ENCODE measurements at places on chromosomes 3 and 15.

DNA sequence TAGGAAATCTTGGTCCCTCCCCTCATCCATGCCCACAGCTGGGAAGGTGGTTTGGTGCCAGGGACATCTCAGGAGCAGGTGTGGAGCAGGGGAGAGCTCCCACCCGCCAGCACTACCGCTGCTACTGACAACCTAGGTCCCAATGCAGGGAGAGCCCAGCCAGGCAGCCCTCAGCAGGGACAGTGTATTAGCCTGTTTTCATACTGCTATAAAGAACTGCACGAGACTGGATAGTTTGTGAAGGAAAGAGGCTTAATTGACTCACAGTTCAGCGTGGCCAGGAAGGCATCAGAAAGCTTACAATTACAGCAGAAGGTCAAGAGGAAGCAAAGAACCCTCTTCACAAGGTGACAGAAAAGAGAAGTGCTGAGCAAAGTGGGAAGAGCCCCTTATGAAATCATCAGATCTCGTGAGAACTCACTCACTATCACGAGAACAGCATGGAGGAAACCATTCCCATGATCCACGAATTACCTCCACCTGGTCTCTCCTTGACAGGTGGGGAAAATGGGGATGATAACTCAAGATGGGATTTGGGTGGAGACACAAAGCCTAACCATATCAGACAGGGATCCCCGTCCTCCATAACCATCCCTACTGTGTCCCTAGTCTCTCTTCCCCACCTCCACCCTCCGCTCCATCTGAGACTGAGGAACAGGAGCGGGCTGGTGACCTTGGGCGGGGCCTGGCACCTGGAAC lies 218.6 kb downstream of the TBC1D2B start:
- no peak for DNase-seq

DNA sequence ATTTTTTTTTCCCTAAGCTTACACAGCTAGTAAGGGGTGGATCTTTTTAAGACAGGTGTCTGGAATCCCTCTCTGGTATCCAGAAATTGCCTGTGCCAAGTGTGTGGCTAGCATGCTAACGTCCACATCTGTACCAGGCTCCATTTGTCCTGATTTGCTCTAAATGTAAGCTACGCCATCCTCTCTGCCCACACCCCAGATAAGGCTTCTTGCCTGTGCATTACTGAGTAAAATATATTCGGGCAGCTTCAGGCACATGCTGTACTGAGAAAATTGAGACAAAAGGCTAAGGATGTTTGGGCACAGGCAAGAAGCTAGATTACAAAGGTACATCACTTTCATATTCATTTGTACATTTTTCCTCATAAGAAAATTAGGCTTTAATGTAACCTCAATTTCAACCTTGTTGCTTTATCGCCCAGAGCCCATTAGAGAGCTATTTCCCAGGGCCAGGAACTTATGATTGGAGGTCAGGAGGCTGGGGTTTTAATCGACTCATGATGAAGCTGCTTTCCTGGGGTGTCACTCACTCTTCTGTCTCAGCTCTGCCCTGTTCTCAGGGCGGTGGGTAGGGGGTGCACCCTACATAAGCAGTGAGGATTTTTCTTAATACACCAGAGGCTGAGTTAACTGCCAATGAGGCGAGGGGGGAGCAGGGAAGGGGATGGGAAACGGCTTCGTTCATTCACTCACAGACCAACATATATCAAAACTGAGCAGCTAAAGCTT lies 106.3 kb downstream of the RORA start:
- no peak for DNase-seq

GRCh38 chr3:191141728-191142127 lies 57.3 kb upstream of the OSTN start:
- no peak for DNase-seq

GRCh38 chr3:46566040-46566641 lies at the start of gene LRRC2:
Gene LRRC2 (minus strand): TSS chr3:46566302. CDS start chr3:46551591, 14,711 bp downstream.
- no peak for DNase-seq

GRCh38 chr3:42525736-42526345 lies 23.4 kb downstream of the VIPR1 start:
- DNase-seq, result no peak

GRCh38 chr3:138460536-138461205 lies 26.3 kb downstream of the ESYT3 start:
- DNase-seq, result no peak

- DNase-seq, result no peak
Measured at GRCh38 chr3:31274326-31275024, 258.2 kb upstream of the STT3B start.

DNA sequence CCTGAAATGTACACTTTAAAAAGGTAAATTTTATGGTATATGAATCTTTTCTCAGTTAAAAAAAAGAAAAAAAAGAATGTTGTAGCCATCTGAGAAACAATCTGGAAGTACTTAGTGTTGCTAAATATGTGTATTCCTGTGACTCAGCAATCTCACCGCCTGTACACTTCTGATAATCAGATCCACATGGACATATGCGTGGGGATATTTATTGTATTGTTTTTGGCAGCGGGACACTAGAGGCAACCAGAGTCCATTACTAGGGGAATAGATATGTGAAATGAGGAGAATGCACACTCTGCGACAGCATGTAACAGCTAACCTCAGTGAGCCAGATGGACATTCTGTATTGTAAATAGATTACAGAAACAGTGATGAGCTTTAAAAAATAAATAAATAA lies 65.4 kb downstream of the AQP9 start:
- no peak for DNase-seq

DNA sequence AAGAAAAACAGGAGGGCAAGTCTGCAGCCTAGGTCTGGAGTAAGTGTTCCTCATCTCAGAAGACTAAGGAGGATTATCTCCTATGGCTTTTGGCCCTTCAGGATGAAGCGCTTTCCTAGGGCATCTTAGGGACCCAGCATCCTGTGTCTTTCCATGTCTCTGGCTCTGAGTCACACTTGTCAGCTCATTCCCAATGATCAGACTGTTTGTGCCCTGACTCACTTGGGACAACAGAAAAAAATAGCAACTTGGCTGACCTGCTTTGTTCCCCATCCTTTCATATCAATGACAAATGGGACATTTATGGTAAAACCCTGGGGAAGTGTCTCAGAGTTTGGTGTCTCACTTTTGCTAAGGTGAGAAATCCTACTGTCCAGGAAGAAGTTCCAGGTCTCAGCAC lies 76.2 kb upstream of the OXTR start:
- DNase-seq, result no peak

DNA sequence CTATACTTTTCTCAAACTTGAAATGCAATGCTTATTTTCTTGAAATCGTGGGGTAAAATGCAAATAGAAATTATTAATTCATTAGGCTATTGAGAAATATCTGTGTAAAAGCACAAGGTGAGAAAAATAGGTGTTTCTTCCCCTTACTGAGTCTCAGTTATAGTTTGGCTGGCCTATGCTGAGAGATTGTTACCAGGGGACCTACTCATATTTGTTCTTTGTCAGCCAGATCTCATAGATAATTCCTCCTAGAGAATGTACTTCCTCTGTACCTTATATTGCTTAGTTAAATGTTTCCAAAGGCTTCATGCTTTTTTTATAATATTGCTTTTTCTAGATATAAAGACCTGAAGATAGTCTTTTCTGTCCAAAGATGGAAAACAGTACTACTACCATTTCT lies 60.0 kb upstream of the TRPC1 start:
- DNase-seq, result no peak

GRCh38 chr3:8413337-8413926 lies 88.2 kb upstream of the LMCD1 start:
- no peak for DNase-seq

GRCh38 chr3:128069271-128069670 lies 17.0 kb downstream of the SEC61A1 start:
- no peak for DNase-seq

DNA sequence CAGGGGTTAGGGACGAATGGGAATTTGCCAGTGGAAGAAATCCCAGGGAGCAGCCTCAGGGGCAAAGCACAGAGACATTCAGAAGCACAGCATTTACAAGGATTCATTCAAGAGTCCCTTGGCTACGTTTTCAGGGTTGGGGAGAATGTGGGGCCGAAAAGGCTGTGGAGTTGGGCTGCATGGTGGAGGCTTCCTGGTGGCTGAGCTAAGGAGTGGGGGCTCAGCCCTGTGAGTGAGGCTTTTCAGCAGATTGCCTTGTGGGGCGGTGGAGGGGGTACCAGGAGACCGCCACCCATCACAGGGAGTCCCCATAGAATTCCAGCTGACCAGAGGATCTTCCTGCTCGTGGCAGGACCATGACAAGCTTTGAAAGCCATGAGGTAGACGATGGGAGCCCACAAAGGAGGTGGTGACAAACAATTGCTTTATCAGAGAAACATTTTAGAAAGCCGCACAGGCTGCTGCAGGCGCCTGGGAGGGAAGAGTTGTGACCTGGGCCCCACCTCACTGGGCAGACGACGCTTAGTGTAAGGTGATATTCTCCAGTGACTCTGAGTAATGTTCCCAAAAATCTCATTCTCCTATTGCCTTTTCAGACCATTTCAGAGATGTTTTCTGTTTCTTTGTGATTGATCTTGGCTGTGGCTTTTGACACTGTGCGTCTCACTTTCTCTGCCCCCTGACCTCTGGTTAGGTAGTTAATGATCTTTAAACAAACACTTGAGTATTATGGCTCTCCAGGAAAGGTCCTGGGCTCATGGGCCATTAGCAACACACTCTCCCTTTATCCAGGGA lies 128.0 kb downstream of the DNAJB8 start:
- DNase-seq, result no peak

- no peak for DNase-seq
Measured at GRCh38 chr3:127238602-127239001, 45.7 kb downstream of the PRR23E start.

DNA sequence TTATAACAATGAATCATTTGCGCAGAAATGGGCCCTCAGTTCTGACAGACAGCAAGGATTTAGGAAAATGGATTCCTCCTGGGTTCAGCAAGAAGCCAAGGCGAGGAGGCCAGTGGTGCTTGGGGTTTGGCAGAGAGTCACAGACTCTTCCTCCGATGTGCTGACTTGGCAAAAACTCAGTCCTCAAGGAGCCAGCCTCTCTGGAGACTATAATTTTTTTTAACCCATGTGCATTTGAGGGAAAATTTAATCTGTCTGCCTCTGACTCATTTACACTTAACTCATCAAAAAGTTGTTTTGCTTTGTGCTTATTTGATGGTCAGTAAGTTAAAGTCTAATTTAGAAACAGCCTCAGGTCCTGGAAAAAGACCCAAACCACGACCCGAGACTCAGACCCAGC lies 34.2 kb upstream of the SLC24A5 start:
- no peak for DNase-seq

- DNase-seq, result no peak
Measured at GRCh38 chr3:39781025-39781424, 28.4 kb upstream of the MYRIP start.

DNA sequence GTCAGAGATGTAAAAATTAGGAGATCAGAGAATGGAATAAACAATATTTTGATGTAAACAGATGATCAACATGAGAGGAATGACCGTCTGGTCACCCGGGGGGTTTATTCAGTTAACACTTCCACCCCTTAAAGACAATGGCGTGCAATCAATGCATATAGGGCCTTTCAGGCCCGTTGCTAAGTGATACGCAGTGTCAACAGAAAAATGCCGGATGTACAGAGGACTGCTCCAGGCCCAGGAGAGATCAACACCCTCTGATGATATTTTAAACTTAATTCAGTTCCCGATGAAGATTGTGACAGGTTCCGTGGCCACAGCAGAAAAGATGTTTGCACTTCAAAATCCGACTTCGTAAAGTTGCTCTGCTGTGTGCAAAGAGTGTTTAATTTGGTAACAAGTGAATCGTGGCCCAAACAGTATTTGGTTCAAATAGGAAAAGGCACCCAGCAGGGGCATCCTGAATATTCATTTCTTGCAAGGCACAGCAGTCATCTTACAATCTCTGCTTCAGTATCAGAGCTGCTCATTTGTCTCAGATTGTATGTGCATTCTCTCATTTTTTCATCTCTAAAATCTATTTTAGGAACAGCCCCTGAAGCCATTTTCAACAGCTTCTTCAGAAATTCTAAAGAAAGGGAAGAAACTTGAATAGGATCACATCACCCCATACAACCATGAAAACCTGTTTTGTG lies 72.6 kb downstream of the FOXB1 start:
- DNase-seq, result no peak

GRCh38 chr15:88334436-88334835 lies 77.9 kb upstream of the NTRK3 start:
- no peak for DNase-seq

DNA sequence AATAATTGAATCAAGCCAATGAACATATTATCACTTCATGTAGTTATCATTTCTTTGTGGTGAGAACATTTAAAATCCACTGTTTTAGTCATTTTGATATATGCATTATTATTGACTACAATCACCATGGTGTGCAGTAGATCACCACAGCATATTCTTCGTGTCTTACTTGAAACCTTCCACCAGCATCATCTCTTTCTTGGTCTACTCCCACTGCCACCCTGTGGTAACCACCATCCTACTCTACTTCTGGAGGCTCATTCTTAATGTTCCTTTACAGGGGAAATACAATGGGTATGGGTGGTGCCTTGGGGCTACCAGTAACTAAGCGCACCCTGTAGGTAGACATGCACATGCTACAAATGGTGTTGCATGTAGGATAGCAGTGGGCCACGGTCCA lies 25.4 kb downstream of the PXK start:
- no peak for DNase-seq

DNA sequence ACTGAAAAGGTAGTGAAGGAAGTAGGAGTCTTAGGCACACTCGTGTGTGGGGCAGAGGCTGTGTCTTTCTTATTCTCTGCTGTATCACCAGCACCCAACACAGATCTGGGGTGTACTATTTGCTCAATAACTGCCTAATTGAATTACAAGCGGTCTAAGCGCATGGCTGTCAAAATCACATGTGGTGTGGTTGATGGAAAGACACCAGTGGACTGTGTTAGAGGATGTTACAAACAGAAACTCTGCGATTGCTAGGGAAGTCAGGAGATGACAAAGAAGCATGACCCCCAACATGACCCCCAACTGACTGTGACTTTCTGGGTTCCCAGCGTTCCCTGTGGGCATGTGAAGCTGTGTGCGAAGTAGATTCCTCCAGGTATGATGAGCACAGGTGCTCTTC lies 32.0 kb downstream of the ATG7 start:
- DNase-seq, result no peak

- DNase-seq, result no peak
Measured at GRCh38 chr3:46733026-46733800, 15.5 kb upstream of the PRSS50 start.

DNA sequence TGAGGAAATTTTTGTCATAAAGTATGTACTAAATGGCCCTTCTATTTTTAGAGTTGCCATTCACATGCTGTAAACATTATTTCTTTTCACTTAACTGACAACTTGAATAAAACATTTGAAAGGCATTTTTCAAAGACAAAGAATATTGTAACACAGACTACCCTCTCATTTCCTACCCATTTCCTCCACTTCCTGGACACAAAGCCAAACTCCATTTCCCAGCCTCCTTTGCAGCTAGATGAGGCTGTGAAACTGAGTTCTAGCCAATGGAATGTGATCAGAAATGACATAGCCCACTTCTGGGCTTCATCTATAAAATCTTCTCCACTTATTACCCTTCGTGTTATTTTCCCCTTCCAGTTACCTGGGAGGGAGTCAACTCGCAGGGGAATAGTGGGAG lies 288.9 kb upstream of the DPH6 start:
- DNase-seq, result no peak

DNA sequence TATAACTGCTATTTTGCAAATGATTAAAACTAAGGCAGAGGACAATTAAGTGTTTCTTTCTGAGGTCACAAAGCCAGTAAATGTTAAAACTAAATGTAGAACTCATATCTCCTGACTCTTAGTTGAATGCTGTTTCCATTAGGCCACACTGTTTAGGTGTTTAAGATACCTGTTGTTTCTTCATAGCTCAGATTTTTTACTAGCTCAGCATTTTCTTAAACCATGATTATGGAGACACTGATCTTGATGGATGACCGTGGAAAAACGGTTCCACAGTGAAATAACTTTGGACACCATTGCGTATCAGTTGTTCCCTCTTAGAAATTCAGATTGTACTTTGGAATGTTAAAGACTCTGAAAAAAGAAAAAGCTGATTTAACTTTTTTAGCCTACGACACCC lies 177.5 kb downstream of the TCF12 start:
- DNase-seq, result no peak
